ENCODE measurements at places on chromosomes 2 and 18.

GRCh38 chr18:49250816-49251388 is 209.5 kb downstream of the DYM start:
- DNase-seq: no peak

GRCh38 chr2:191572319-191572718 is 105.6 kb upstream of the NABP1 start:
- no peak for DNase-seq

DNA sequence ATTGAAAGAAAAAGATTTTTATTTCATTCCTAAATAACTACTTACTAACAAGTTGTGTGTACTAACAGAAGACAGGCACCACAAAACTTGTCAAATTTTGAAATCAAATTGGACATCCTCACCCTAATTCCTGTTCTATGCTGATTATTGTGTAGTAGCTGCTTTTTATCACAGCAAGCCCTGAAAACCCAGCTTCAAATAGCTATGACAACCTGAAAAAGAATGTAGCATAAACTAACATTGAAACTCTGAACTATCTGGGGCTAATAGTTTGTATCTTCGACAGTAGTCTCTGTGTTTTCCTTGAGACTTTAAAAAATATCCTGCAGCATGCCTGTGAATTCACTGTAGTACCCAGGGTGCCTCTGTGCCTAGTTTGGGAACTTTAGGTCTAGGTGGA is 122.6 kb downstream of the WDPCP start:
- no peak for DNase-seq

GRCh38 chr2:9375857-9376428 is 47.4 kb downstream of the ITGB1BP1 start:
- DNase-seq: no peak

- DNase-seq: no peak
These were observed 13.2 kb downstream of the SPATS2L start for GRCh38 chr2:200319548-200320337.

DNA sequence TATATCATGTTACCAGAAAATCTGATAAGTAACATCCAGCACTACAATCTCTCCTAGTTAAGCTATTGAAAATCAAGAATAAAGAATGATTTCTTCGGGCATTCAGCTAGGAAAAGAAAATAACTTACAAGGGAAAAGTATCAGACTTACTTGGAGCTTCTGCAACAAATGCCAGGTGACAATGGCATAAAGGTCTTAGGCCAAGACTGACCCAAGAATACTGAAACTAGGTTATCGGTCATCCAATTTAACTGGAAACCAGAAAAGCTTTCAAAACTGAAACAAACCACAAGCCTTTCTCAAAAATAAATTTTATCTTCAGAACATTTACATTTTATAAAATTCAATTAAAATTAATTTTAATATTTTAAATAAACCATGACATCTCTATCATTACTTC is 214.0 kb upstream of the CCDC68 start:
- no peak for DNase-seq

DNA sequence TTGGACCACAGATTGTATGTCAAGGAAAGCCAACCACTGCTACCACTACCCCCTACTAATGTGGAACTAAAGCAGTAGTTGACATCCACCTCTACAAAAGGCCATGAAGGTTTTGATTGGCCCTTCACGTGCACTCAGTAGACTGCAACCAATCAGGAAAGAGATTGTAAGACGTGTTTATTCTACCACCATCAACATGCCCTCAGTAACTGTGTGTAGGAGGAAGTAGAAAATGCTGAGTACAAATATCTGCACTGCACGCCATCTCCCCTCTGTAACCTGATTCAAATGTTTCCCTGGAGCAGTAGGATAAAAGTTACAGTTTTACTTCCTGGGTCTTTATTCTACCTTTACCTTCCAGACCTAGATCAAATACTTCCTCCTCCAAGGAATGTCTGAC is 2.9 kb upstream of the CASP10 start:
- DNase-seq: no peak

- no peak for DNase-seq
These were observed 300.0 kb upstream of the CHAC2 start for GRCh38 chr2:53467467-53468180.

DNA sequence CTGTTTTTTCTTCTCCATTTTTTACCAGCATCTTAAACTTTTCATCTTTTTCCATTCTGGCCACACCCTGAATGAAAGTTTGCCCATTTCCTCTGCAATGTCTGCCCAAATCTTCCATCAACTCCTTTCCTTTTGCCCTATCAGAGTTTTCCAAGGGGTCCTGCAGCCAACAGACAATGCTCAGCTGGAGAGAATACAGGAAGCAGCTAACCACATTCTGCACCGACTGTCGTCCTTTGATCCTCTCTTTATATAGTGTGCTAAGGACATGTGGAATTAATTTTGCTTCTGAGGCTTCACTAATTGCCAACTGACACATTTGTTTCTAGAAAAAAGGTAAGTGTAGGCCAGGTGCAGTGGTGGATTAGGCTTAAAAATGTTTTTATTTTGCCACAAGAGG is 50.5 kb upstream of the DLX2 start:
- DNase-seq: no peak

GRCh38 chr2:18559531-18560030 is 872 bp downstream of the RDH14 start:
- no peak for DNase-seq

DNA sequence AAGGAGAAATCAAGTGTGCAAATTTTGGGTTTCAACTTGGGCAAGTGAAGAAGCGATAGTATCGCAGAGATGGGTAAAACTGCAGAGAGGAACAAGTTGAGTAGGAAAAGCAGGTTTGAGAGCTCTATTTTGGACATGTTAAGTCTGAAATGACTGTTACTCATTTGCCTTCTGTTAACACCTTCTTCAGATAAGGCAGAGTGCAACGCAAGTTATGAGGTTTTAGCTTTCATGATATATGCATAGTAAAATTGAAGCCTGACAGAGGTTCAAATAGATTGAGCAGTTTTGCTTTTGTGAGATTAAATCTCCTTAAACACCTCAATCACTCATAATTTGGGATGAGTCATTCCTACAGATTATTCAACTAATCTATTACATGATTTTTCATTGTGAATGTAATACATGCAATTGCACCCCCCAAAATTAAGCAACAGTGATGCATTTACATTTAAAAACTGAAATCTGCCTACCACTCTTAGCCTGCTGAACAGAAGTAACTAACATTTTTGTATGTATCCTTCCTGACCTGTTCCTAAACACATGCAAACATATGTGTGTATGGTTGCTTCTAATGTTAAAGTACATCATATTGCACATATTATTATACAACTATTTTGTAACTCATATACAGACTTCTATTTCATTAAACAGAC is 575.4 kb downstream of the ARHGAP15 start:
- no peak for DNase-seq

GRCh38 chr2:240140920-240141319 is 462 bp upstream of the OTOS start:
- DNase-seq: no peak

GRCh38 chr2:219918254-219918653 is 290.8 kb downstream of the SLC4A3 start:
- DNase-seq: no peak

GRCh38 chr18:78728784-78729467 is 250.7 kb upstream of the SALL3 start:
- DNase-seq: no peak

DNA sequence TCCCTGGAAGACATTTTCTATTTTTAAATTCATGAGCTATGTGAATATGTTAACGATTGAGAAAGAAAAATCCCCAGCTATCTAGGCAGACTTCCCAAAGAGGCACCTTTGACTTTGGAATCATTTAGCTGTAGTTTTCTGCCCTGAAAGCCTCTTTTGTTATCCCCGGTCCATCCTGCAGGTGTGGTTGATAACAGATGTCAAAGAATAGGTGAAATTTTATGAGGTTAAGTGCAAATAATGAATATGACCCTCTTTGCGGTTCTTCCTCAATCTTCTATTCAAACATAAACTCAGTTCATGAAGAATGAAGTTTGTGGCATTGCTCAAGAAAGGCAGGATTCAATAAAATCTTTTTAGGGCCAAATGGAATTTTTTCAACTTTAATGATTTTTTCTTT is 51.6 kb upstream of the ATP8B1 start:
- DNase-seq: no peak

DNA sequence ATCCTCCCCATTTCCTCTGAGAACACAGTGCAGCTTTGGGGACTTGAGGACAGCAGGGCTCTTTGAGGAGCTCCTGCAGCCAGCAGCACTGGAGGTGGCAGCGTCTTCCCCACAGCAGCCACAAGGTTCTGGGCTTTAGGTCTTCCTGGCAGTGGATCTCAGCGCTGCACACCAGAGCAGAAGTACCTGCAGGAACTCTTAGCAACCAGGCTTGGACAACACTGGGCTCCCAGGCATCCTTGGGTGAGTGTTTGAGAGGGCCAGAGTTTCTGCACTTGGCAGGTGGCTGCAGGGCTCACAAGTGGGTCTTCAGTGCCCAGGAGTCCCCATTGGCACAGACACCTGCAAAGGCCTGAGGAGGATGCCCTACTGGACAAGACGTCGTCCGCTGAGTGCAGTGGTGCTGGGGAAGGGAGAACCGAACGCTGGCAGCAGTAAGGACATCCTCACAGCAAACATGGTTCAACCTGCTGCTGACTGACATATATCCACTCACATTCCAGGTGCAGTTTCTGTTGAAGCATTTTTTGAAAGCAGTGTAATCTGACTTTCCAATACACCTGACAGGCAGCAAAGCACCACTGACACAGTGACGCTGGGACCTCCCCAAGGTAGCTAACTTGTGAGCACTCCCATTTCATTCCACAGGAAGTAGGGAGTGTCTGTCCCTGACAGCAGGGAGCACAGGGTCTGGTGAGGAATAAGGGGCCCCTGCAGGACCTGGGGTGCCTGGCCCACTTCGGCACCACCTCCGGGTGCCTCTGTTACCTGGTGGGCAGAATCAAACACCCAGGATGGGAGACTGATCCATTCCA is 149.9 kb upstream of the COPS8 start:
- DNase-seq: no peak

GRCh38 chr18:60534538-60534937 is 162.0 kb upstream of the MC4R start:
- DNase-seq: no peak

DNA sequence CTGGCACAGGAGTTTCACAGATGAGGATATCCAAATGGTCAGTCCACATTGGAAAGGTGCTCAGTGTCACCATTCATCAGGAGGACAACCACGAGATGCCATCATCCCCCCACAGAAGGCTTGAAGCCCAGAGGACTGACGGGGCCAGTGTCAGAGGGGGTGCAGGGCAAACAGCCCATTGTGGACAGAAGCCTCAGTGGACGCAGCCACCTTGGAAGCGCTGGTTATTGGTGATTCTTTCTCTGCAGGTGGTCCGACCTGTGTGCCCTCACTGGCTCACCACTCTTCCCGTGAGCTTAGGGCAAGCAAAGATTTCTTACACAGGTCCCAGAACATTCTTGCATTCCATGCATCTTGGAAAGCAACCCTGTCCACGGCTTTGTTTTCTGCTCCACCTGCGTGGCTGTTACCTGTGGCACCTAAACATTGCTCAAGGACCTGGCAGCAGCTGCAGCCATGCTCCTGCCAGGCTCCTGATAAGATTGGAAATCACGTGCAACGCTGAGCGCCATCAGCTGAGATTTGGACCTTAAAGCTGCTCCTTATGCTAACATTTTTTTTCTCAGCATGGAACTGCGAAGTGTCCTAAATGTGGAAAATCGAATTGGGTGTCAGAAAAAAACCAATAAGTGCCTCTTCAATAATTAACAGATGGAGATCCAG is 110.9 kb upstream of the CTDP1 start:
- no peak for DNase-seq

DNA sequence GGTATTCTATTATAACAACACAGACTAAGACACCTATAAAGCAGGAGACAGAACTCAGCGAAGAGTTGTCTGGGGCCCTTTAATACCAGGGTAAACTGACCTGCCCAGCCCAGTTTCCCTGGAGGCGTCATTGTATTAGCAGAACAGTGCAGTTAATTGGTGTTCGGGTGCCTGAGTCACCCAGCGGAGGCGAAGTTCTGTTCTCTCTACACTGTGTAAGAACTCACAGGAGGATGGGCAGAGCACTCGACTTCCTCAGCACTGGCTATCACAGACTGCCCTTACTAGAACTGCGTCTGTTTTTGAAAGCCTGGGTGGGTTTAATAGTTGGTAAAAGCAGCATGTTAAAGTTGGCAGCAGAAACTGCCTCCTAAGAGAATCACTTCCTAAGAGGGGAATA is 106.5 kb upstream of the ATP8B1 start:
- no peak for DNase-seq

DNA sequence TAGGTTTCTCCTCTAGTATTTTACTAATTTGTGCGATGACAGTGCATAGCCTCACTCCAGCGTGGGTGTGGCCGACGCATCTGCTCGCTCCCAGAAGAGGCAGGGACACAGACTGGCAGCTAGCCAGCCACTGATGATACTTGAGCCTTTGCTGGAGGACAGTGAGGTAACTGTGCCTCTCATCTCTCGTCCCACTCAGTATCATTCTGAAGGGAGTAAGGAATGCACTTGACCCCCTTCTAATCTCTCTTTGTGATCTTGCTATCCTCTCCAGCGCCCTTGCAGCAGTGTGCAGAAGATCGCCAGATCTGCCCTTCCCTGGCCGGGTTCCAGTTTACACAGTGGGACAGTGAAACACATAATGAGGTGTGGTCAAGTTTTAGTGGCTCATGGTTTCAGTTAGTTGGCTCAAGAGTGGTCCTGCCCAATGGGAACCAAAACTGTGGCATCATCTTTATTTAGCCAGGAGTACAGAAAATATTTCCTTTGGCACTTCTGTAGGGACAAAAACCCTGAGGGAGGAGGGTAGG is 17.5 kb downstream of the NCAPH start:
- no peak for DNase-seq

GRCh38 chr18:76667603-76668002 is 154.8 kb upstream of the ZNF236 start:
- DNase-seq: no peak

DNA sequence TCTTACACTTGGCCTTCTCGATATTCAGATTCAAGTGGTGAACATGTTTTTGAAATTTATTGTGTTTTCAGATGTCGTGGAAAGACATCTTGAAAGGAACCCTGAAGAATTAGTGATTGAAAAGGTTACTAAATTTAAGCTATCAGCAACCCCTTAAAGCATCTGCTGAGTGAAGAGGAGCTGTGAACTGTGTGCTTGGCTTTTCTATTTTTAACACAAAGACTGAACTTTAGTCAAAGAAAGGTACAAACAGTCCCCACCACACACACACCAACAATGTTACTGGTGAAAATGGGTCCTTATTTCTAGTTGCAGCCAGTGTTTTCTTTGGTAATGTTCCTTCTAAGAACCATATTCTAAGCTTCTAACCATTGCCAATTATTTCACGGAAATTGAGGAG is 95.1 kb downstream of the CYRIA start:
- DNase-seq: no peak

DNA sequence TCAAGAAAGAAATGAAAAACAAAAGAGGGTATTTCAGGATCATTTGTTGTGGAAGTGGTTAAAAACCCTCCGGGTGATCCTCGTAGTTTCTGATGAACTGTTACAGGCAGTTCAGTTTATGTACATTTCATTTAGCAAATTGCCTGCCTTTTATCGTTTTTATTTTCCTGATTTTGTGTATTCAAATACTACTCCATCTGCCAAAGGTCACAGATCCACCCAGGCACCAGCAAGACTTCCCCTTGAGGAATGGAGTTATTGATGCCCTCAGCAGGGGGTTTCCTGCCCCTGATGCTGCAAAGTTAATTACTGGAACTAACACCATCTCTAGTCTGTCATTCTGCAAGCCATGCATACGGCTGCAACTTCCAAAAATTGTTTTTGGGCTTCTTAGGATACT is 641.9 kb downstream of the SLC4A3 start:
- no peak for DNase-seq
